ENCODE measurements at places on chromosomes 1 and 21. TPM values are rescaled to one million over a fixed set of nuclear protein-coding genes. Genes with fewer than 3 reads are reported as not detected.
A peak's percentile ranks its signal among the peaks of the same experiment; 100 is the strongest.

GRCh38 chr1:227733309-227733705 is 1.8 kb downstream of the JMJD4 start:
- no peak for DNase-seq

DNA sequence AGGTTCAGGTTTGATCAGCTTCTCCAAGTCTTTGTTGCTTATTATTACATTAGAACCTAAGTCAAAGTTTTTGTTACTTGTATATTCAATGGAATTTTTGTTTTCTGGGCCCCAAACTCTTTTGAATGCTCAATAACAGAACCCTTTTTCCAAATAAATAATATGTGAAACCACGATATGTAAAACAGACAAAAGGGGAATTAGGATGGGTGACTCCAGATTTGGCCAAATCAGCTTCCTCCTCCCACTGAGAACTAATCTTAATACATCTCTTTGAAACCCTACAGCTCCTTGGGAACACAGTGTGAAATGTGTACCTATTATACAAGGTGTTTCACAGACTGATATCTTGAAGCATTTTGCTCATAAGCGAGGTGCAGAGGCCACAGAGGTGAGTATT is 67.0 kb upstream of the TNFSF18 start:
- DNase-seq, result no peak

DNA sequence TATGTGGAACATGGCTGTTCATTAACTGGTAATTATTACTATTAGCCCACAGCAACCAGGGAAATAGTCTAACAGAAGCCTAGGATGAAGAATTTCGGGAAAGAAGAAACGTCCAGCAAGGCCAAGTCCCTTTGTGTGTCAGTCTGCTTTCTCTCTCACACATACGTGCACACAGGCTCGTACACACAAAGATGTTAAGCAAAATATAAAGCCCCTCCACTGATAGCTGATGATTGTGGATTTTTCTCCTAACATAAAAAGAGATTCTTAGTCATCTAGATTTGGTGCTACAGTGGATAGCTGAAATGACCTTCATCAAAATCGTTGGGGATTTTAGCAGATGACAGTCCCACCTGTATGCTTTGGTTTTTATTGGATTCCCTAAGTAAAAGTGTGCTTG is 42.1 kb upstream of the A3GALT2 start:
- DNase-seq, result no peak

The NHLH2 gene
- total RNA-seq, result not detected

The C1orf216 gene
- total RNA-seq, result 15.3 TPM

The OR2G3 gene
- total RNA-seq, result not detected

DNA sequence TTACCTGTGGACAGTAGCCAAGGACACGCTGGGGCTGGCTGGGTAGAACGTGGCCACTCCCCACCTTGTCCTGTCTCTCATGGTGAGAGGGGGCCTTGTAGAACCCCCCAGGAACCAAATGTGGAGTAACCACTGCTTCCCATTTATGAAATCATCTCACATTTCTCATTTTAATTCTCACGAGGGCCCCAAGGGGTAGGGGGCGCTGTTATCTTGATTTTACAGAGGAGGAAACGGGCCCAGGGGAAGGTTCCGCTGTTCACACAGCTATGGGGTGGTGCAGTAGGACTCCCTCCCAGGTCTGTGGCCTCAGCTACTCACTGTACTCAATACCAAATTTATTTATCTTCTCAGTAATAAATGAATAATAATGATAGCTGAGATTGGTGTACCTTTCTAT is 5.5 kb downstream of the SMPDL3B start:
- peak; percentile 44 for DNase-seq

DNA sequence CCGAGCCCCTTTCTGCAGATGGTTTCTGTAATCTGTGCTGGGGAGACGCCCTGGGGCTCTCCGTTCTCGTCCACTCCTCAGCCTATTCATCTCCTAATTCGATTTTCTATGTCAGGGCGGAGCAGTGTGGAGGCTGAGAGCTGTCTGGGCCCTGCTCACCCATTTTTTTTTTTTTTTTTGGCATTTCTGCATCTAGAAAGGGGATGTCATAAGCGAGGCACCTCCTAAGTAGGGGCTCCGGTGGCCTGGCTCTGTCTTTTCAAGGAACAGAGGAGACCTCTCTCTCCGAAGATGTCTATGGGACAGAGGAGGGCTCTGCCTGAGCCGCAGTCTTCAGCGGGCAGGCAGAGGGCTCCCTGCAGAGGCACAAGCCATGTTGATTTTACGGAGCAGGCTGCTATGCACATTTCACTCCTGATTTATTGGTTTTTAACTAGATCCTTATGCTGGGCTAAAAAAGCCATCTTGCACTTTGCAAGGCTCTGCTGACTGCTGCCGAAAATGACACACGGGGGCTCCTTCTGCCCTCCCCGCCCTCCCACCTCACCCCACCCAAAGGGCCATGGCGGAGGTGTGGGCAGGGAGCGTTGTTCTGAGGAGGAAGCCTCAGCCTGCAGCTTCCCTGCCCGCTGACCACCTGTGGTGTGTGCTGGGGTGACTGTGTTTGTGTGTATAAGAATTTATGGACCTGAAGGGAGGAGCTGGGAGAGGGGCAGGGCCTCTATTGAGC is 71.0 kb downstream of the FOXD2 start:
- DNase-seq, result no peak

DNA sequence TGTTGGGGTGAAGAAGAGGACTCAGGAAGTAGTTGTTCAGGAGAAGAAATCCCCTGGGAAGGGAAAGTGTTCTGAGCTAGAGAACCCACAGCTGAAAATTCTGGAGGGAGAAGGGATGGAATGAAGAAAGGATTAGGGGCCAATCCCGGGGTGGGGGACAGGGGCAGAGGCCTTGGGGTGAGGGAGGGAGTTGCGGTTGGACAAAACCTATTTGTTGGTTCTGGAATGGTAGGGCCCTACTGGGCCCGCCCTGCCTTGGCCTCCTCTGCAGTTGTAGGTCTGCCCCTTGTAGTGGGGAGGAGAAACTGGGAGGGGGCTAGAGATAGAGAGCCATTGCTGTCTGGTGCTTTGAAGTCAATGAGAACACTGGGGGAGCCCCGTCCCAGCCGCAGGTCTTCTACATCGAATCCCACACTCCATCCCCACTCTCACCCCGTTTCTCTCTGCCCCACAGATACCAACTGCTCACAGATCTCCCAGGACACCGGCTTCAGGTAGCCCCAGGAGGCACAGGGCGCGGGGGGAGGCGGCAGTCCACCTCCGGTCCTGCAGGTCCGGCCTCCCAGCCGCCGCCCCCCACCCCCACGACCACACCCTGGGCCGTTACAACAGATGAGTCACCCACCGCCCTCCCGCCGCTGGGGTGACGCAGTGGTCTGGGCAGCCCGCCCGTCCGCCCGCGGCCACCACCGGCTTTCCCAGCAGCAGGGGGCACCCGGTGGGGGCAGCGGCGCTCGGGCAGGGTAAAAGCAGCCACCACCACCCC is 1.1 kb downstream of the TAGLN2 start:
- DNase-seq, result peak; percentile 90

- no peak for DNase-seq
Observed at GRCh38 chr1:226663327-226663704, 75.8 kb downstream of the ITPKB start.

The VAMP4 gene
- total RNA-seq, result 10.1 TPM

- no peak for DNase-seq
Observed at GRCh38 chr1:24860841-24861240, 69.2 kb downstream of the RUNX3 start.

GRCh38 chr1:216457356-216457755 is 34.1 kb upstream of the USH2A start:
- no peak for DNase-seq

The EDEM3 gene
- total RNA-seq, result 33.5 TPM

DNA sequence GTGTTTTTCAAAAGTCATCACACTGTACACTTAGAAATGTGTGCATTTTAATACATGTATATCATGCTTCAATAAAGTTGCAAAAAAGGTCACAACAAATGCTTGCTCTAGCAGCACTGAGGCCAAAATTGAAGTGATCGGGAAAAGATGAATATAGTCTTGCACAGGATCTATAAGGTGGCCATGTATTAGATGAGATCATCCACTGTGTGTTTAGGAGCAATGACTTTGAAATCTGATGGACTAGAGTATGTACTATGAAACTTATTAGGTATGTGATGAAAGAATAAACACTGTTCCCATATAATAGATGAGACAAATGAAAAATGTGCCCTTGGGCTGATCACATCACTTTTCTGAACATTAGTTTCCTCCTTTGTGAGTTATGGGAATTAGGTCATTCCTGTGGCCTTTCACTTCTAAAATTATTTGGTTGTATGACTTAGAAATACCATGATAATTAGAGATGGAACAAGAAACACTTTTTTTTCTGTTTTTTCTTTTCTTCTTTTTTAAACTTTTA is 984.6 kb downstream of the ADGRL2 start:
- peak; percentile 56 for DNase-seq

The PGLYRP4 gene
- not detected for total RNA-seq

DNA sequence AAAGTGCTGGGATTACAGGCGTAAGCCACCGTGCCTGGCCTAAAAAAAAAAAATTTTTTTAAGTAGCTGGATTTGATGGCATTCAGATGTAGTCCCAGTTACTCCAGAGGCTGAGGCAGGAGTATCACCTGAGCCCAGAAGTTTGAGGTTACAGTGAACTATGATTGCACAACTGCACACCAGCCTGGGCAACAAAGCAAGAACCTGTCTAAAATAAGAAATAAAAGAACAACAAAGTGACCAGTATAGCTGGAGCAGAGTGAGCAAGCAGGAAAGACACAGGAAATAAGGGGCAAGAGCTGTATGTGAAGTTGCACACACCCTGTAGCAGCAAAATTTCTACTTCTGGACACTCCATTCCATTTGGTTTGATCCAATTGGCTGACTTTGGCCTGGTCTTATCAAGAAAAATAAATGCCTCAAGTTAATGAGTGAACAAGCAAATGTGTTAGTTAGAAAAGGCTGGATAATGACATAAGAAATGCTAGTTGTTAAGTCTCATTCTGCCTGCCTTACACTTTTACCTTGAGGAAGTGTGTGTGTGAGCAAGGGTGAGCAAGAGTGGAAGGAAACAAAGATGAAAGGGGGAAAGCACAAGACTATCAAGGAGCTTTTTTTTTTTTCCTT is 7.9 kb downstream of the ATP5IF1 start:
- peak; percentile 58 for DNase-seq

DNA sequence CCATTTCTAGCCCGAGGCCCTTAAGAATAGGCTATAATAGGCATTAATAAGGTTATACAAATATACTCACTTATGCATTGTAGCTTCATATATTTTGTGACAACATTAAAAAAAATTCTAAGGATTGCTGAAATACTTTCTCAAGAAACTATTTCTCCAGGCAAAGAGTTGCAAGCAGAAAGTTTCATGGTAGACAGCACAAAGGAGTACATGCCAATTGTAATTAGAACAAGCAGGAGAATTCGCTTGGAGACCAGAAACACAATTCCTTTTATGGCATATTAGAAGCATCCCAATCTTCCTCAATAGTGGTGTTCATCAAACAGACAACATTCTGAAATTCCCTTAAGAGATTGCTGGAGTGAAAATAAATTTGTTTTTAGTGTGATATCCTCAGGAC is 122.8 kb downstream of the CRB1 start:
- no peak for DNase-seq

GRCh38 chr1:205417870-205418635 is 3.8 kb downstream of the LEMD1 start:
- DNase-seq, result no peak

DNA sequence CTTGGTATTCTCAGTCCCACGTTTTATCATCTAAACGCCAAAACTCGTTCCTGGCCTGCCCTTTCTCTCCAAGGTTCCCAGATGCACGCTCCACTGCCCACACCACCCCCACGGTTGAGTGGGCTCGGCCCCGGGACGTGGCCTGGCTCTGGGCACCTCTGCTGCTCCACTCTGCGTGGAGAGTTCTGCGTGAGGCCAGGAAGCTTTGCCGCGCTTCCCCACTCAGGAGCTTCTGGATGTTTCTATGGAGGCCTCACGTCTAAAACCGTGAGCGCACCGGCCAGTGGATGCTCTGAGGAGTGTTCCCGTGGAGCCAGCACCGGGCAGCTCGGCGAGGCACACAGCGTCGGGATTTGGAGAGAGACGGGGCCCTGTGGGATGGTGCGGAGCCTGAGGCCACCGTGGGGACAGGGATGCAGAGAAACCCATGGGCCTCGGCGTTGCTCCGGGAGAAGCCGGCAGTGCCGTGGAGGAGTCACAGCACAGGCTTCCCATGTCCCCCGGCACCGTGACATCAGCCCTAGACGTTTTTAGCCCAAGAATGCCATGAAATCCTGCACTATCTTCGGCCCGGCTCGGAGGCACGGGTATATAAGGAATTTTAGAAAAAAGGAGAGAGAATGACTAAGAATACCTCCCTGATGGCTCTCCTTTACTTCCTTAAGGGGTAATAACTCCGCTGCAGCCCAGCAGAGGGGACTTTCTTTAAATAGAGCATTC is 125.9 kb downstream of the PRDM16 start:
- no peak for DNase-seq

DNA sequence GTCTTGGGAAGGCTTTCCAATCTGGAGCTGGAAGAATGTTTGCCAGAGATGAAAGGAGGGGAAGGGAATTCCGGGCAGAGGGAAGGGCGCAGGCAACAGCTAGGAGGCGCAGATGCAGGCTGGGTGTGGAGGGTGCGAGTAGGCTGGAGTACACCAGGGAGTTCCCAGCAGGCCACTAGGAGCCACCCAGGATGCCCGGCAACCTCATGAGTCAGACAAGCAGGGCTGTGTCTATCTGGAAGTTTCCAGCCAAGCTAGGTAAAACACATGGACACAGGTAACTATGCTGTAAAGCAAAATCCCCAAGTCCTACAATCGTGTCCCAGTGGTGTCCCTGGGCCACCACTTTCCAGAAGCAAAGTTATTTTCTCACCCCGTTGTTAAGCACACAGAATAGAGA is 990 bp upstream of the NBL1 start:
- no peak for DNase-seq

- DNase-seq, result no peak
Observed at GRCh38 chr21:17823846-17824245, 4.7 kb upstream of the C21orf91 start.

The KRTAP19-3 gene
- total RNA-seq, result not detected

The HSPB7 gene
- not detected for total RNA-seq

- peak; percentile 44 for DNase-seq
Observed at GRCh38 chr1:246355411-246356230, 151.5 kb downstream of the SMYD3 start.

The PKP1 gene
- total RNA-seq, result not detected

The ETNK2 gene
- 15.5 TPM for total RNA-seq

DNA sequence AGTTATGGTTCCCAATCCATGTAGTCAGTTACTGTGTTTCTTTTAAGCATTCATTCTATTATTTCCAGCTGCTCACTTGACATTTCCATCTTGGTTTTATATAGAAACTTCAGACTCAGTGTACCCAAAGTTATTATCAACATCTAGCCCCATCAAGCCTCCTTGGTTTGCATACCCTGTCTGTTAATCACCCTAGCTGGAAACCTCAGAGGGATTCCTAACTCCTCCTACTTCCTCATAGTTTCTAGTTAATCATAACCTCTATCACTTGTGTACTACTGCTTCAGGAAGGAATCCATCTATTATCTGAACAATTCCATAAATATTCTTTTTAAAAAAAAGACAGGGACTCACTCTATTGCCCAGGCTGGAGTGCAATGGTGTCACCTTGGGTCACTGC is 293.3 kb downstream of the SDCCAG8 start:
- no peak for DNase-seq

The RGS13 gene
- not detected for total RNA-seq

The PDC gene
- total RNA-seq, result not detected

DNA sequence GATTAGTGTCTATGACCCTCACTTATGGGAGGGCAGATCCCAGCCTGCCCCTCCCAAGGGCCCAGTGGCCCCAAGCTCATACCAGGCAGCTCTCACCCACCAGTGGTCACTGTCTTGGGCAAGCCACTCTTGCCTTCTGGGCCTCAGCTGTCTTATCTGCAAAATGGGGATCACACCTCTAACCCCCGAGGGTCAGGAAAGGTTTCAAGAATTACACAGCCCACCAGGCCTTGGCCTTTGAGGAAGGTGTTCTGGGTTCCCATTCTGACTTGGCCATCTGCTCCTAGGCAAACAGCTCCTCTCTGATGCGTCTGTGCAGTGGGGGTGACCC is 16.8 kb downstream of the RUNX3 start:
- DNase-seq, result no peak

Measured in endothelial cell of umbilical vein (primary cell).